Mesenteric fat pad (tissue), 1 donor: ENCODE measurements at places on chromosomes 3 and 15.

- DNase-seq: no peak
Observed at GRCh38 chr15:48723969-48724368, 78.5 kb upstream of the FBN1 start.

GRCh38 chr15:99146661-99147060 is 41.8 kb downstream of the SYNM start:
- no peak for DNase-seq

DNA sequence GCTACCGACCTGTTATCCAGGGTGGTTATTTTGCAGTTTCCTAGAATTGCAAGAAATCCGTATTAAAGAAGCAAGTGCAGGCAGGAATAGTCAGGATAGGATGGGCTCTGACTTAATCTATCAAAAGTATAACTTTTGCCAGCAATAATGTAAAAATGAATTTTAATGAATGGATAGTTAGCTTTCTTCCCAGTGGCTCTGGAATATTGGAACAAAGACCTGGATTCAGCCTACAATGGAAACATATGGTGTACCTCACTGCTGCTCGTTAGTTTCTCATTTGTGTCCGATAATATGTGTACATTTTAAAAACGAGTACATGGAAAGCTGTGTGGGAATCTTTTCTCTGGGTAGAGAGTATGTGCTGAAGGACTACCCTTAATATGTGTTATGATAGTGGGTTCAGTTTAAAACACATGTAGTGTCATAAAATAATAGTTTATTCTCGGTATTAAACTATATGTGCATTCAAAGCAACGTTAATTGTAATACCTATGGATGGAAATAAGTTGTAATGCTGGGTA is 805 bp downstream of the SERPINI1 start:
- no peak for DNase-seq

- no peak for DNase-seq
Observed at GRCh38 chr3:110243081-110243480, 828.5 kb upstream of the NECTIN3 start.

GRCh38 chr15:52095597-52096262 is 16.8 kb downstream of the BCL2L10 start:
- DNase-seq: no peak

DNA sequence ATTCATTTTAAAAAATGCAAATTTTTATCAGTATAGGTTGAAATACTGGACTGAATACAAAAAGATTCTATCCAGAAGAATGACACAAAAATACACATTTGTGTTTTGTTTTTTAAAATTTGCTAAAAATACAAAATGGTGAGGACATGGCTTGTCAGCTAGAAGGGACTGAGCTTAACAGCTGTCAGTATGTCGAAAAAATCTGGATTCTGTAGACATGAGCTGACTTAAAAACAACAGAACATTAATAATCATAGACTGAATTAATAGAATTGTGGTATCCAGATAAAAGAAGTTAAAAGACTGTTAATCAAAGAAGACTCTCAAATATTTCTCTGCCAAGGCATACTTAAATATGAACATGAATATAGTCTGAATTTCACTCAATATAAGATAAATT is 244.9 kb upstream of the CBLB start:
- no peak for DNase-seq

- no peak for DNase-seq
Observed at GRCh38 chr3:189563853-189564563, 67.2 kb upstream of the TP63 start.

GRCh38 chr15:44971036-44971435 is 14.5 kb downstream of the TERB2 start:
- DNase-seq: no peak

DNA sequence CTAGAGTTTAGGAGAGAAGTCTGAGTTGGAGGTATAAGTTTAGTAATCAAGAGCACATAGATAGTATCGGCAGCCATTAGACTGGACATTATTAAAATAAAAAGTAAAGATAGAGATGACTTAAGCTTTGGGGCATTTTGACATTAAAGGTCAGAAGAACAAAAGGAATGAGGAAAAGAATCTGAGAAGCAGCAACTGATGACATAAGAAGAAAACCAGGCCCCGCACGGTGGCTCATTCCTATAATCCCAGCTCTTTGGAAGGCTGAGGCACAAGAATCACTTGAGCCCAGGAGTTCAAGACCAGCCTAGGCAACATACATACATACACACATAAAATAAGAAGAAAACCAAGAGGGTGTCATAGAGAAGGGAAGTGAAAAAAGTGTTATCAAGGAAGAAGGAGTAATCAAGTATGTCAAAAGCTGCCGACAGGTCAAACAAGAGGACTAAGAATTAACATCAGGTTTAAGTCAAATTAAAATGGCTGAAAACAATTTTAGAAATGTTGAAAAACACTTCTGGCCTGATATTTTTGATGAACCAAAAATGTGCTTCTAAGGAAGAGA is 38.9 kb downstream of the ACAP2 start:
- no peak for DNase-seq
